ENCODE measurements at places on chromosomes 13 and 19. TPM values are rescaled to one million over a fixed set of nuclear protein-coding genes. Genes with fewer than 3 reads are reported as not detected.
A peak's percentile ranks its signal among the peaks of the same experiment; 100 is the strongest.

DNA sequence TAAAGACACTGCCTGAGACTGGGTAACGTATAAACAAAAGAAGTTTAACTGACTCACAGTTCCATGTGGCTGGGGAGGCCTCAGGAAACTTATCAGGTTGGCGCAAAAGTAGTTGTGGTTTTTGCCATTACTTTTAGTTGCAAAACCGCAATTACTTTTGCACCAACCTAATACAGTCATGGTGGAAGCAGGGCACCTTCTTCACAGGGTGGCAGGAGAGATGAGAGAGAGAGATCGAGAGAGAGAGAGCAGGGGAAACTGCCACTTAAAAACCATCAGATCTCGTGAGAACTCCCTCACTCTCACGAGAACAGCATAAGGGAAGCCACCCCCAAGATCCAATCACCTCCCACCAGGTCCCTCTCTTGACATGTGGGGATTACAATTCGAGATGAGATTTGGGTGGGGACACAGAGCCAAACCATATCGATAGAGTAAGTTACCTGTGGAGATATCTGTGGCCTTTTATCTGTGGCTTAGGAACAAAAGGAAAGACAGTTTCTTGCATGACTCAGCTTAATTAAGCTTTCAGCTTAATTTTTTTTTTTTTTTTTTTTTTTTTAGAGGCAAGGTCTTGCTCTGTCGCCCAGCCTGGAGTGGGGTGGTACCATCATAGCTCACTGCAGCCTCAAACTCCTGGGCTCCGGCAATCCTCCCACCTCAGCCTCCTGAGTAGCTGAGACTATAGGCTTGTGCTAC lies 7.6 kb upstream of the CABP5 start:
- H3K36me3 ChIP-seq: peaks cover 13% of the 10 kb centered on the region
- no peak for DNase-seq
- H3K4me1 ChIP-seq: no peaks in the 10 kb centered on the region
- no peak overlapping the region for H3K27ac ChIP-seq

- peaks cover 22% of the 10 kb centered on the region for H3K4me1 ChIP-seq
- H3K27ac ChIP-seq: no peak overlapping the region
- no peak overlapping the region for H3K4me3 ChIP-seq
- no peaks in the 10 kb centered on the region for H3K36me3 ChIP-seq
- DNase-seq: peak; percentile 63
- peaks cover 61% of the 10 kb centered on the region for H3K27me3 ChIP-seq
Observed at GRCh38 chr19:41997121-41997850, 3.3 kb upstream of the ATP1A3 start.

DNA sequence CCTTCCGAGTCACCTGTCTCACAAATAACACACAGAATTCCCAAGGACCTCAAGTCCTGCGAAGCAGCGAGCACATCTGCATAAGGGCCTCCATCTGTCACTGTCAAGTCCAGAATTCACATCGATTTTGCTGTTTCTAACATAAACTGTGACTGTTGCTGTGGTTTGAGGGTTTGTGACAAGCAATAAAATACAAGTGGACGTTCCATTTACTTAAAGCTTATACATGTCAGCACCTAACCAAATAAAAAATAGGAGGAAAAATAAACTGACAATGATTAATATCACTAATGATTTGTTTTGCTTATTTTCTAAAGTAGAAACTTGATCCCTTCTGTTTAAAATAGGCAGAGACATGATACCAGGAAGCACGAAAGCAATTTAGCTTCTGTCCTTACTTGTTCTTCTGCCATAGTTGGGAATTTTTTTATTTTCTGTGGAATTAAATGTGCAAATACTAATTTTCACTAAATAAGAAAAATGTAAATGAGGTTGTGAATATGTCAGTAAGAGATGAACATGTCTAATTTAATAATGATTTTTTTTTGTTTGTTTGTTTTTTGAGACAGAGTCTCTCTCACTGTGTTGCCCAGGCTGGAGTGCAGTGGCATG lies 279.1 kb downstream of the FGF9 start:
- no peak overlapping the region for H3K27ac ChIP-seq
- DNase-seq: no peak

DNA sequence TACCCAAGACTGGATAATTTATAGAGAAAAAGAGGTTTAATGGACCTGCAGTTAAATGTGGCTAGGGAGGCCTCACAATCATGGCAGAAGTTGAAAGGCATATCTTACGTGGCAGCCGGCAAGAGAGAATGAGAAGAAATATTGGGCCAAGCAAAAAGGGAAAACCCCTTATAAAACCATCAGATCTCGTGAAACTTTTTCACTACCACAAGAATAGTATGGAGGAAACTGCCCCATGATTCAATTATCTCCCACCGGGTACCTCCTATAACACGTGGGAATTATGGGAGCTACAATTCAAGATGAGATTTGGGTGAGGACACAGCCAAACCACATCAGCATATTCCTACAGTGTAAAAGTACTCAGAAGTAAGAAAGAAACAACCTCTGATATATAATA lies 4.7 kb upstream of the KBTBD7 start:
- DNase-seq: no peak
- no peaks in the 10 kb centered on the region for H3K27me3 ChIP-seq
- peaks cover 1% of the 10 kb centered on the region for H3K36me3 ChIP-seq
- H3K4me3 ChIP-seq: no peak overlapping the region

DNA sequence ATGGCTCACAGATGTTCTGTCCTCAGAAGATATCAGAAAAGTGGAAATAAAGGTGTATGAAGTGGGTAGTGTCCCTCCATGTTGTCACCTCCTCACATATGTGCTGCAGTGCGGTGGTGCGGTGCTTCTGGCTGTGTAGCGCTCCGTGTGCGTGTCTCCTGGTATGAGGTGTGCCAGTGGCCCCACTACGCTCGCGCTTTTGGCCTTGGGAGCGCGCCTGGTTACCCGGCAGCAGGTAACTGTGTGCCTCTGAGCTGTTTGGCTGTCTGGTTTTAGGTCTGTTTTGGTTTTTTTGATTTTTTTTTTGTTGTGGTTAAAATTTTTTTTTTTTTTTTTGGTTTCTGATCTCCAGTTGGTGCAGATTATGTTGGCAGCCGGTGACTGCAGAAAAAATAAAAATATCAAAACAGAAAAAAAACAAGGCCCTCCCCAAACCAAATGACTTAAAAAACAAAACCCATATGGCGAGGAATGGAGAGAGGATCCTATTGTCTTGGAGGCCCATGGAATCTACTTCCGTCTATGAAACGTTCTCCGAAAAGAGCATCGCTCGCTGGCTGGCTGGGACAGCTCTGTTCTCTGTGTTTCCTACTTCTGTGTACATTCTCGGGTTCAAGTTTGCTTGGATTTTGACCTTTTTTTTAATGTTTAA lies 7.9 kb downstream of the HNRNPL start:
- DNase-seq: peak; percentile 57
- H3K27ac ChIP-seq: peak overlapping the region; percentile 89
- H3K36me3 ChIP-seq: peaks cover 85% of the 10 kb centered on the region

DNA sequence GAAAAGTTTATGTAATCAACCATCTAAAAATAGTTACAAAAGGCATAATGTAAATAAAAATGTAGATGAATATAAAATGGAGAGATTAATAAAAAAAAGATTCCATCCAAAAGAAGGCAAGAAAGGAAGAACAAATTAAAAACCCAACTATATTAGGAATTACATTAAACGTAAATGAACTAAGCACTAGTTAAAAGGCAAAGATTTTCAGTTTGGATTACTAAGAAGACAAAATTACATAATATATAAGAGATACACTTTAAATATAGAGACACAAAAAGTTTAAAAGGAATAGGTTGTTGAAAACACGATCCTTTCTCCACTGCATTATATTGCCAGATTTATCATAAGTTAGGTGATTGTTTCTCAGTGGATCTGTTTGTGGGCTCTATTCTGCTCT lies 27.3 kb downstream of the NUFIP1 start:
- no peaks in the 10 kb centered on the region for H3K27me3 ChIP-seq
- H3K4me1 ChIP-seq: peaks cover 3% of the 10 kb centered on the region
- no peak for DNase-seq
- peaks cover 43% of the 10 kb centered on the region for H3K36me3 ChIP-seq
- H3K4me3 ChIP-seq: no peak overlapping the region

DNA sequence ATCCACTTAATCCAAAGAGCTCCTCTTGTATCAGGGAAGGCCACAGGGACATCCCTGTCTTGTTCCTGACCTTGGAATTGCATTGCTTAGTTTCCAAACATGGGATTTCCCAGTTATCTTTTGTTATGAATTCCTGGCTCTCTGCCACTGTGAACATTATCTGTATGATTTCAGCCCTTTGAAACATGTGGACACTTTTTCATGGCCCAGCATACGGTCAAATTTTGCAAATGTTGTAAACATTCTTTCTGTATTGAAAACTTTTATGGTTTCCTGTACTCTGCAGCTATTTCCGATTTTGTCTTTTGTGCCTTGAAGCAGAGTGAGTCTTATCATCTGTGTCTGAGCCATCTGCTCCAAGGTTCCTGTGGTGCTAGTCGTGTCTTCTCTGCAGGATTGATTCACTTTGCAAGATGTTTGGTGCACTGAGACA lies 4.5 kb upstream of the CFAP97D2 start:
- no peak for DNase-seq
- H3K27ac ChIP-seq: no peak overlapping the region
- H3K27me3 ChIP-seq: no peaks in the 10 kb centered on the region
- peaks cover 6% of the 10 kb centered on the region for H3K36me3 ChIP-seq

- no peak for DNase-seq
- no peak overlapping the region for H3K4me3 ChIP-seq
- H3K27me3 ChIP-seq: no peaks in the 10 kb centered on the region
- H3K36me3 ChIP-seq: no peaks in the 10 kb centered on the region
- H3K27ac ChIP-seq: no peak overlapping the region
Observed at GRCh38 chr13:29993716-29994488, 143.5 kb upstream of the UBL3 start.

DNA sequence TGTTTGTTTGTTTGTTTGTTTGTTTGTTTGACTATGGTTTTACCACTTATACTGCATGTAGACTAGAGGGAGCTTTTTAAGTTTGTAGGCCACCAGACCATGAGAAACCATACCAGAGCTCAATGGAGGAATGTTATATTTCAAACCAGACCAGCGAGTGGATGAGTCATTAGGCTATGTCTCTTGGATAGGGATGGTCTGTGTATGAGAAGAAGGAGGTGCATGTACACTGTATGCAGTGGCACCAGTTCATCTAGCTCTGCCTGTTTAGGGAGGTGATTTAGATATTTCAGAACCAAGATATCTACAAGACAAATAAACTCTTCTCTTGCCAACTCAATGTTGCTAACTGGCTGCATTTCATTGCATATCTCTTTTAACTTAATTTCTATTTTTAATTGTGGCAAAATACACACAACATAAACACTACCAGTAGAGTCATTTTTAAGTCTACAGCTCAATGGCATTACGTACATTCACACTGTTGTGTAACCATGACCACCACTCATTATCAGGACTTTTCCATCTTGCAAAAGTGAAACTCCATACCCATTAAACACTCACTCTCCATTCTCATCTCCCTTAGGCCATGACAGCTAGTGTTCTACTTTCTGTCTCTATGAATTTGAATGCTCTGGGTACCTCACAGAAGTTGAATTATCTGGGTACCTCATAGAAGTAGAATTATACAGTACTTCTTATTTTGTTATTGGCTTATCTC lies 29.2 kb downstream of the SYDE1 start:
- no peak overlapping the region for H3K27ac ChIP-seq
- DNase-seq: no peak
- no peak overlapping the region for H3K4me3 ChIP-seq
- H3K36me3 ChIP-seq: peaks cover 4% of the 10 kb centered on the region

DNA sequence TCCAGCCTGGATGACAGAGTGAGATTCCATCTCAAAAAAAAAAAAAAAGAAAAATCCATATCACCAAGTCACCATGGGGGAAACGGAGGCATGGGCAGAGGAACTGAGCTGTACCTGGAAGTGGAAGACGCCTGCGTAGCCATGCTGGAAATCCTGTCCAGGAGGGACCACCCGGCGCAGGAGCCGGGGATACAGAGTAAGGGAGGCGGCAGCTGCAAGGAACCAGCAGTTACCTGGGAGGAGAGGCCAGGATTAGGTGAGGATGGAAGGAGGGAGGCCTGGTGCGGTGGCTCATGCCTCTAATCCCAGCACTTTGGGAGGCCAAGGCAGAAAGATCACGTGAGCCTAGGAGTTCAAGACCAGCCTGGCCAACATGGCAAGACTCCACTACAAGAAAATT lies 2.0 kb downstream of the CAPN12 start:
- no peaks in the 10 kb centered on the region for H3K36me3 ChIP-seq
- H3K27ac ChIP-seq: no peak overlapping the region
- H3K27me3 ChIP-seq: no peaks in the 10 kb centered on the region

DNA sequence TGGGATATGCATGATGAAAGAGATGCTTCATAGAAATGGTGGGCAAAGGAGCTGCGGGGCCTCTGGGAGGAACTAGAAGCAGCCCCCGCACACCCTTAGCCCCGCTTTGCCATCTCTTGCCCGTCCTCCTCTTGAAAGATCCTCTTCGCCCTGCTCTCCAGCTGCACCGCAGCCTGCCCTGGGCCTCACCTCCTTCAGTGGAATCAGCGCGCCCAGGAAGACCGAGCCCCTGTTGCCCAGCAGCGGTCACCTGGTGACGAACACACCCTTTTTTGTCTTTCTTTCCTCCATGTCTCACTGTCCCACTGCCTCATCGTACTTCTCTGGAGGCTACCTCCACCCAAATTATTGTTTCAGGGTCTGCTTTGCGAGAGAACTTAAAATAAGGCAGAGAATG lies 807.6 kb downstream of the UQCRFS1 start:
- H3K27ac ChIP-seq: no peak overlapping the region
- no peaks in the 10 kb centered on the region for H3K36me3 ChIP-seq
- no peak overlapping the region for H3K4me3 ChIP-seq
- H3K4me1 ChIP-seq: no peaks in the 10 kb centered on the region

GRCh38 chr19:50233308-50233910 lies 30.0 kb downstream of the MYH14 start:
- no peaks in the 10 kb centered on the region for H3K4me1 ChIP-seq
- peaks cover 13% of the 10 kb centered on the region for H3K27me3 ChIP-seq
- H3K27ac ChIP-seq: no peak overlapping the region
- no peak for DNase-seq
- no peaks in the 10 kb centered on the region for H3K36me3 ChIP-seq
- H3K4me3 ChIP-seq: no peak overlapping the region

GRCh38 chr19:17680230-17680722 lies 7.9 kb downstream of the UNC13A start:
- DNase-seq: peak; percentile 76
- peaks cover 50% of the 10 kb centered on the region for H3K27me3 ChIP-seq
- peaks cover 6% of the 10 kb centered on the region for H3K4me1 ChIP-seq
- peak overlapping the region; percentile 35 for H3K4me3 ChIP-seq
- H3K27ac ChIP-seq: no peak overlapping the region
- no peaks in the 10 kb centered on the region for H3K36me3 ChIP-seq

Gene CYP4F3
- total RNA-seq: not detected

Gene IL27RA
- total RNA-seq: 61.9 TPM

Gene PALM3
- total RNA-seq: not detected

Gene CEACAM20
- not detected for total RNA-seq

Gene ZNF880
- total RNA-seq: 8.3 TPM

Data from activated CD4-positive, alpha-beta memory T cell treated with anti-CD3 and anti-CD28 coated beads for 36 hours (primary cell).